Cerebellum (tissue), 4 donors: ENCODE measurements at places on chromosomes 16 and 17. TPM values are rescaled to one million over a fixed set of nuclear protein-coding genes. Genes with fewer than 3 reads are reported as not detected.

The CD68 gene
- 3.2 TPM for total RNA-seq

The SULT1A1 gene
- total RNA-seq, result 8.2 TPM

The KRTAP16-1 gene
- total RNA-seq, result not detected

The TOM1L1 gene
- total RNA-seq, result 15.6 TPM

The TMEM92 gene
- not detected for total RNA-seq

The RAB26 gene
- 11.4 TPM for total RNA-seq

The SLC6A2 gene
- 2.4 TPM for total RNA-seq

The CCDC102A gene
- 1.9 TPM for total RNA-seq

The CWC25 gene
- total RNA-seq, result 6.9 TPM

The KRT33B gene
- not detected for total RNA-seq

The WFDC1 gene
- 2.4 TPM for total RNA-seq

The ITPRIPL2 gene
- total RNA-seq, result 4.9 TPM

The CLEC18B gene
- 12.2 TPM for total RNA-seq

The AATK gene
- total RNA-seq, result 7.3 TPM

The SCNN1B gene
- total RNA-seq, result not detected

The EME1 gene
- total RNA-seq, result 4.7 TPM

The CRYBA1 gene
- total RNA-seq, result not detected

The RAP1GAP2 gene
- 17.3 TPM for total RNA-seq

The TBC1D3 gene
- not detected for total RNA-seq

The ITGA2B gene
- 4.7 TPM for total RNA-seq

The MYH1 gene
- 0.18 TPM for total RNA-seq

The SAMD14 gene
- total RNA-seq, result 26.2 TPM

The NAGS gene
- total RNA-seq, result 0.64 TPM

The TSR3 gene
- total RNA-seq, result 18.1 TPM

The TBC1D28 gene
- not detected for total RNA-seq

The CD300E gene
- not detected for total RNA-seq

The DPEP3 gene
- total RNA-seq, result not detected

The KRT31 gene
- not detected for total RNA-seq

The PDE6G gene
- not detected for total RNA-seq
